ENCODE measurements at places on chromosomes 12 and 14.

DNA sequence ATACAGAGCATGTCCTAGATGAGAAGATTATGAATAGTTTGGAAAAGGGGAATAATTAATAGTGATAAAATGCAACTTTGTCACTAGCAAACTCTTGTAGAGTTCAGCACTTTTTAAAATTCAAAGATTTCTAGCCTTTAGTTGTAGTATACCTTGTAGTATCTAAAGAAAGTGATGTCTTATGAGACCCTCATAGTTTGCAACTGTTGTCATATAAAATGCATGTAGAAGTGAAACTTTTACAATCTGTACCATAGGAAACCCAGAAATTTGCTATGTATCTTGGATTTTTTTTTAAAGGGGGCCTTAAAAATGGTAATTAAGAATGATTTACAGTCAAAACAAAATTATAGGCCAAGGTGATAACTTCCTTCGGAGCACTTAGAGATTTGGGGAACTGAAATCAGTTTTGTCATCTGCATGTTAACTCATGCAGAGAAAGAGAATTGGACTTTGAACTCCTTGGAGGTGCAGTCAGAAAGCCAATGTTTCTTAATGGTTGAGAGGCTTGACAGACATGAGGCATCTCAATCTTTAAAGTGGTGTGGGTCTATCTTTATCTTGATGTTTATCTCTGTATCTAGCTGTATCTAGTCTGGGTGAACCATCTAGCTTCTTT lies 1.3 kb downstream of the LRRK2 start:
- DNase-seq: no peak

DNA sequence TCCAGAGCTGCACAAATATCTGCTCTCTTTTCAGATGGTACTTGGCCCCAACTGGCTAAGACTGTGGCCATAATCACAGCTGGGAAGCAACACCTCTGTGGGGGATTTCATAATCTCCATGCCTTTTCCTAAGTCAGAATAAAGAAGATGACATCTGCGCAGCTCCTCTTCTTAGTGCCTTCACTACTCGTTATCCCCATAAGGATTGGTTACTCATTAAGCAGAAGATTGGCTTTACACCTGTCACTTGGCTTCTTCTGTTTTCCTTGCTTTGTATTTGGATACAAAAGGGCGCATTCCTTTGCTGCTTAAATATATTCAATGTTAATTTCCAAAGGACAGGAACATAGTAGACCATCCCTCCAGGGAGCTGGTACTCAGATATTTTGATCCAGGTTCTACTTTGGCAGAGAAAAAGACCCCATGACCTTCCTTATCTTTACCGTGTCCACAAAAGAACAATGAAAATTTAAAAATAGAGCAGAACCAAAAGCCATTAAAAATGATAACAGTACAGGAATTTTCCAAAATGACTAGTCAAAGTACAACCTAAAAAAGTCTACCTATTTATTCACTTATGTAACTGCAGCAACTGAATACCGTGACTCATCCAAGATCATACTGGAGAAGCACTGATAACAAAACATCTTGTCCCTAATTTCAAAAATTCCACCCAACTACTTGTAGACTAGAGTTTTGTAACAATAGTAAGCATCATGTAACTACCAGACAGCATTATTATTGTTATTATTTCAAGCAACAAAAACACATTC lies 352.3 kb upstream of the TMPO start:
- no peak for DNase-seq

GRCh38 chr12:33588725-33589405 lies 149.2 kb upstream of the SYT10 start:
- DNase-seq: no peak

DNA sequence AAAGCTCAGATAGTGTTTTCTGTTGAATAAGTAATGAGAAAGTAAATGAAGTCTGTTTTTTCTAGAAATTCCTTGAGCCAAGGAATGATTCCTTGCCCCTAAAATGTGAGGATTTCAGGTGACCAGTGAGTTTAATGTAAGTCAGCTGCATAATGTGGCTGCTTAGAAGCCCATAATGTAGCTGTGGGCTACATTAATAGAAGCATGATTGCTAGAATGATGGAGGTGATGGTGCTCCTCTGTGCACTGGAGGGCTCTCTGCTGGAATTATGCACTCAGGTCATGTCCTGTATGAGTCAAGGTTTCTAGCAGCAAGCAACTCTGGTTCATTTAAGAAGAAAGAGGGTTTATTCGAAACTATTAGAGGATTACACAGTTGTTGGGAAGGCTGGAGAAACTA lies 19.6 kb upstream of the PWP1 start:
- no peak for DNase-seq

DNA sequence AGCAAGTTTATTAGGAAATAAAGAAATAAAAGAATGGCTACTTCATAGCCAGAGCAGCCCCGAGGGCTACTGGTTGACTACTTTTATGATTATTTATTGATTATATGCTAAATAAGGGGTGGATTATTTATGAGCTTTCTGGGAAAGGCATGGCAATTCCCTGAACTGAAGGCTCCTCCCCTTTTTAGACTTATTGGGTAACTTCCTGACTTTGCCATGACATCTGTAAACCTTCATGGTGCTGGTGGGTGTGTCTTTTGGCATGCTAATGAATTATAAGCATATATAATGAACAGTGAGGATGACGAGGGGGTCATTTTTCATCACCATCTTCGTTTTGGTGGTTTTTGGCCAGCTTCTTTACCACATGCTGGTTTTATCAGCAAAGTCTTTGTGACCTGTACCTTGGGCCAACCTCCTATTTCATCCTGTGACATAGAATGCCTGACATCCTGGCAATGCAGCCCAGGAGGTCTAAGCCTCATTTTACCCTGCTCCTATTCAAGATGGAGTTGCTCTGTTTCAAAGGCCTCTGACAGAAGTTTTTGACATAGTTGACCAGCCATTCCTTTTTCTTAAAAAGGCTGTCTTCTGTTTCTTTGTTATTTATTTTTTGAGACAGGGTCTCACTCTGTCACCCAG lies 11.1 kb upstream of the PTGES3 start:
- no peak for DNase-seq

DNA sequence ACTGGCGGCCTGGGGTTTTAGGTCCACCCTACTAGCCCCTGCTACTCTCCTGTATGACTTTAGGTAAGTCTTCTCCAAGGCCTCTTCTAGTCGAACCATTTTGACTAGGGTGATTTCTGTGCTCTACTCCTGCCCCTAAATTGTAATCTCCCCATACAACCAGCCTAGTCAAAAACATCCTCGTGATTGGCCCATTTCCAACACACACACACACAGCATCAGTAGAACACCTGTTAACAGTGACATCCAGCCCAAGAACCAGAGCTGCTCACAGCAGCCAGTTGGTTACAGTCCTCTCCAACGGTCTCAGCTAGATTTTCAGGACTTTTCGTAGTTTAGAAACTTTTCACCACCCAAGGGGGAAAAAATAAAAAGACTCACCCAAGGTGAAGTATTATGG lies 30.9 kb downstream of the NT5DC3 start:
- no peak for DNase-seq

- no peak for DNase-seq
Measured at GRCh38 chr14:99659333-99659741, 14.4 kb downstream of the HHIPL1 start.

DNA sequence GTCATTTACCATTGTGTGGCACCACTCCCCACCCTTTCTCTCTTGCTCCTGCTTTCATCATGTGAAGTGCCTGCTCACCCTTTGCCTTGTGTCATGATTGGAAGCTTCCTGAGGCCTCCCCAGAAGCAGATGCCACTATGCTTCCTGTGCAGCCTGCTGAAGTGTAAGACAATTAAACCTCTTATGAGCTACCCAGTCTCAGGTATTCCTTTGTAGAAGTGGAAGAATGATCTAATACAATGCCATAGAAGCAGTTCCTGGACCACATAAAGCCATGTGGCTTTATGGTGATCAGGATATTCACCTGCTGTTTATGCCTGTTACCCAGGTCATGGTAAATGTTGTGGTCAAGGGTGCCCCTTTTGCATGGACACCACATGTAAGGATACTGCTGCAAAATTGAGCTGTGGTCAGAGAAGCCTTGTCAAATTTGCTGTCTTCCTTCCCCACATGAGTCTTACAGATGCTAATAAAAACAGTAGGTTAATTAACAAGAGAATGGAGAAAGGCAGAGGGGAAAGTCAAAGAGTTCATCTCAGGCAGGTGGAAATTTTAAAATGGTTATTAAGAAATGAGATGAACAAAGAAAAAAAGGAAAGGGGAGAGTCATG lies 112.8 kb upstream of the IFNG-AS1 start:
- DNase-seq: no peak

DNA sequence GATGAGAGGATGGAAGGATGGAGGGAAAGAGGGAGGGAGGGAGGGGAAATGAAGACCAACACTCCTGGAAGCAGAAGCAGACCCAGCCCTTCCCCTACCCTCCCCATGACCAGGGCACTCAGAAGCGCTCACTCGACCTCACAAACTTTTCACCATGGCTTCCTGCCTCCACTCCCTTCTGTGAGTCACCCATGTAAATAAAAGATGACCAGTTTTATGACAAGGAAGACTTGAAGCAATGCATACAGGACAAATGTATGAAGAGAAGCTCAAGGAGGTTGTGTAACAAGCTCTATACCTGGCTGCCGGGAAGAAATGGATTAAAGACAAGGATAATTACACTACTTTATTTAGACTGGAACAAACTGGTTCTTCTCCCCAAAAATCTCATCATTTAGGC lies 63.8 kb downstream of the CDC42BPB start:
- DNase-seq: no peak

GRCh38 chr14:63800651-63801375 lies 52.0 kb upstream of the SYNE2 start:
- no peak for DNase-seq

- no peak for DNase-seq
Measured at GRCh38 chr12:10249690-10250455, 37.2 kb downstream of the GABARAPL1 start.

- DNase-seq: no peak
Measured at GRCh38 chr12:57739387-57739786, 845 bp upstream of the AGAP2 start.

- no peak for DNase-seq
Measured at GRCh38 chr12:99133401-99133800, 488.3 kb downstream of the APAF1 start.

DNA sequence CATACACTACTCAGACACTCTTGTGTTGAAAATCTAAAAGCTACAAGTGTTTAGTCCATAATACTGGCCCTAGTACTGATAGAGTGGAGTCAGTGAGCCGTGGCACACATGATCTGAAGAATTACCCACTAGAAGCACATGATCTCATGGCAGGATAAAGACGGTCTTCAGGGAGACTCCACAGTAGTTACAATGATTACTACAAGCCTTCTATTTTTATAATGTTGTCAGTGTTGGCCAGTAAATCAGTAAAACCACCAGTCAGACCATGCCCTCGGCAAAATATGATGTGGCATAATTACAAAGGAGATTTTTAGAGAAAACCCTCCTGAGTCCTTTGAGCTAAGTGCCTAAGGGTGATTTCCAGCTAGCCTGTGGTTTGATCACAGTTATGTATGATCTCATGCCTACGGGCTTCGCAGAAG lies 114.9 kb downstream of the PDZRN4 start:
- no peak for DNase-seq

DNA sequence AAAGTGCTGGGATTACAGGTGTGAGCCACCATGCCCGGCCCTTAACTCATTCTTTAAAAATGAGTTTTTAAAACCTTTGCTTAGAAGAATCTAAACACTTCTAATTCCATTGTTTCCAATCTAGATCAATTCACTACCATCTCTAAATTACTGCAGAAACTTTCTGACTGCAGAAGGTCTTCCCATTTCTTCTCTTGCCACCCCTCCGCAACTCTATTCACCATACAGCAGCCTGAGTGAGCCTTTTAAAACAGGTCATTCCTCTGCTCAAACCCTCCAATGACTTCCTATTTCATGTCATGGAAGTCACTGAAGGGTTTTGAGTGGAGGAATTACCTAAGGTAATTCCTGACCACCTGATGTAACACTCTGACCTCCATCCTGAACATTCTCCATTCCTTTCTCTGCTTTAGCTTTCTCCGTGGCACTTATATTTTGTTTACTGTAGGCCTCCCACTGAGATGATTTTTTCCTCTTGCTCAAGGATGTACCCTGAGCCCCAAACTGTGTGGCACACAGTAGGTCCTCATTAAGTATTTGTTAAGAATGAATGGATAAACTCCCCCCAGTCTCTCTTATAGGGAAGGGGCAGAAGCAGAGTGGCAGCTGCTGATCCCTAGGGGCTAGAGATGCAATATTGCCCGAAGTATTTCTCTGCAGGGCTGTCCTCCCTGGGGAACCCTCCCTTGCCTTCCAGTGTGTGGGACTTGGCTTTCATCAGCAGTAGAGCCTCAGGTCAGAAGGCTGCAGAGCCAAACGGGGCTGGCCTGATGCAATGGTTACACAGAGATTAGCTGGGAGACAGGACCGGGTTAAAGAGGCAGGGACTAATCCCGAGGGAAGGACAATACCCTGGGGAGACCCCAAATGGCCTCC lies 1.2 kb downstream of the DDIT3 start:
- no peak for DNase-seq

DNA sequence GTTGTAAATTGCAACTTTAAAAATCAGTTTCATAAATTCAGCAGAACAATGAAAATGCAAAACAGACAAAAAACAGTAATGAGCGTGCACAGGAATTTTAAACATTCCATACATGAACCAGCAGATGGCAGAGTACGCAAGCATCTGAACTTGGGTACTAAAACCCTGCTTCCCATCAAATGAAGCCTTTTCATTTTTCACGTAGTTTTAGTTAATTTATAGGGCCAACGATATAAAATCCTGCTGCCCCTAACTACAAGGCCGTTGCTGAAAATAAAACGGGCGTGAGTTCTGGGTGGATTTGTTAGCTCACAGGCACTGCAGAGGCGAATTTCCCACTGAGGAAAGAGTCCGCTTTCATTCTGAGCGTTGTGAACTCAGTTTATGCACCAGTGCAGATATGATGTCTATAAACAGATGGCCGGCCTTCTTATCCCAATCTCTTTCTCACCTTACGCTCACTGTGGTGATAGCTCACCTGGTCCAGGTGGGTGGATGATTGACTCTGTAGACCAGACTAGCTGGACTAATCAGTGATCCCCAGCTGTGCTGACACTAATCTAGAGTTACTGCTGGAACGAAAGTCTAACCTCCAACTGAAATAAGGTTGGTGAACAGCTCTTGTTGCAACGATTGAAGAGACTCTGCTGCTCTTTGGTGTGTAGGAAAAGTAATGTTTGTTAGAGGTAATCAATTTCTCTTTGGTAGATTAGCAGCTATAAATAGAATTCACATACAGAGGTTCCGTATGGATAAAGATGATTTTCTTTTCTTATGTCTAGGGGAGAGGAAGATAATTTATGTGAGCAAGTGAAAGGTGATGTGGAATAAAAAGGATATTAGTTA lies 89.2 kb downstream of the PDZRN4 start:
- DNase-seq: no peak

DNA sequence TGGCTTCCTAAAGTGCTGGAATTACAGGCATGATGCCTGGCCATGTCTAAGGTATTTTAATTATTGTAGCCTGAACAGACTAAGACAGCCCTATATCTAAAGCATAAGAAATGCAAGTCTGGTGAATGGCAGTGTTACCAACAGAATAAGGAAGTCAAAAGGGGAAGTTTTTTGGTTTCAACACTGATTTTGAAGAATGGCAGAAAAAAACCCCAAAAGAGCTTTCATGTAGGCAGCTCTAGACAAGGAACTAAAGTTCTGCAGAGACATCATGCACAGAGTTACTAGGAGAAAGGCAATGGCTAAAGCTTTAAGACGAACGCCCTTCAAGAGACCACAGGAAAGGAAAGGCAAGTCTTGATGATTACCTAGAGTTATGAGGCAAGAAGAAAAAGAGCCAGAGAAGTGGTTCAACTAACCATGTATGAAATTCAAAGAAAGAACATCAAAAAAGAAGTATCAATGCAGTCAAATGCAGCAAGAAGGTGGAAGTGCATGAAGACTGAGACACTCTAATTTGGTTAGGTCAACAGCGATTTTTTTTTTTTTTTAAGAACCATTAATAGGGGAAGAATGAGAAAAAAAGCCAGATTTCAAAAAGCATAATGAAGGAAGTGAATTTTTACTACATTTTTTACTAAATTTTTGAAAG lies 50.8 kb downstream of the RPS6KA5 start:
- no peak for DNase-seq
